ENCODE measurements at places on chromosomes 2 and 18. TPM values are rescaled to one million over a fixed set of nuclear protein-coding genes. Genes with fewer than 3 reads are reported as not detected.

Gene CCDC68
- 0.43 TPM for total RNA-seq

Gene NYAP2
- total RNA-seq: not detected

Gene ZNF396
- 2.7 TPM for total RNA-seq

Gene MATN3
- 3.6 TPM for total RNA-seq

Gene POTEC
- not detected for total RNA-seq

Measured in Caki2 (cell line).